Stimulated activated CD4-positive, alpha-beta T cell treated with anti-CD3 and anti-CD28 coated beads, Interleukin-1b, Interleukin-23, amount 100 ng/mL, for 48 hours (primary cell): ENCODE measurements at places on chromosomes 5 and 9.

GRCh38 chr5:96151891-96152290 lies 190.2 kb upstream of the ELL2 start:
- peak; percentile 38 for DNase-seq

DNA sequence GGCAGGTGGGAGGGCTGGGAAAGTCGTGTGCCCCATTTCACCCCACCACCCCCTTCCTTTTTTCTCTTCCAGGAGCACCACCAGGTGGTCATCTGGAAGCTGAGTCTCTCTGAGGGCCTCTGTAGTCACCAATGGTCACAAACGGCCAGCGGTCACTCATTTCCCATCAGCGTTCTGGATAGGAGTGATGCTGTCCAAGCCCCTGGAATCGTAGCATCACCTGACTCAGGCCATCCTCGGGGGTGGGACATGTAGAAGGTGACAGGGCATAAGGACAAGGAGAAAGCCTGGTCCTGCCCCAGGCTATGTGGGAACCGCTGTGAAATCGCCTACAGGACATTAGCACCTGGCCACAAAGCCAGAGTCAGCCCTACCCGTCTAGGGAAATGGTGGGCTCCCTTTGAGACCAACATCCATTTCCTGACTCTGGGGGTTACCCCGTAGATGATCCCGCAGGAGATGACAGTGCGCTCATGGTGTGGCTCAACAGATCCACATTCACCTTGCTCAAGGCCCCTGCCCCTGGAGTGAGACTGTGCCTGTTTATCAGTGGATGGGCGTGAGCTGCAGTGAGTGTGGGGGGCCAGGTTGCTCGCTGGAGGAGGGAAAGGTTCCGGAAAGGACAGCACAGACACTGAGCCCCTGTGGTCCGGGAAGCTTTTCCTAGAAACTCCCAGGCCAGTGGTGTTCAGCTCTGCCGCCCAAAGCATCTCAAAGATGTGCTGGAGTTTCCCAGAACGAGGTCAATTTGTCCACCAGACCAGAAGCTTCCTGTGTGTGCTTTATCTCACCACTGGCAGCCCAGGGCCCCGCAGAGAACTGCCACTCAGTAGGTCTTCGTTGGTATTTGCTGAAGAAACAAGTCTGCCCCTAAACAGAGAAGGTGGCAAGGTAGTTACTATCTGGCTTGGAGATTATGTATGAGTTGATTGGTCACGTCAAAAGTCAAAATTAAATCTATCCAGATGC lies 61.1 kb upstream of the UNC5A start:
- DNase-seq = no peak

- no peak for DNase-seq
These were observed 400.2 kb downstream of the TLR4 start for GRCh38 chr9:118104363-118104762.

GRCh38 chr9:76818271-76818670 lies 54.0 kb downstream of the PCA3 start:
- no peak for DNase-seq

DNA sequence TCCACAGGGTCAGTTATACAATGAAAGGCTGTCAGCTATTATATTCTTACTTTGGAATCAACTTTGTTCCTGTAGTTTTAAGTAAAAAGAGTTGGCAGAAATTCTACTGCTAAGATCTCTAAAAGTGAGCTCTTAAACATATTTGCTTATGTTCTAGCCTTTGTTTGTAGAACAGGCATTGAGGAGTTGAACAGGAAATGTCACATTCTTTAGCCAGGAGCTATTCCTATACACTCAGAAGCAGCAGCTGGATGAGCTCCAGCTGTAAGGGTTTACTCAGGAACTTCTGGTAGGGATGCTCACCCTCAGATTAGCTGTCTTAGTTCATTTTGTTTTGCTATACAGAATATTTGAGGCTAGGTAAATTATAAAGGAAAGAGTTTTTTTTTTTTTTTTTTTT lies 22.4 kb upstream of the SPINK14 start:
- no peak for DNase-seq

- DNase-seq = no peak
These were observed 118.8 kb upstream of the RPS23 start for GRCh38 chr5:82396871-82397514.

DNA sequence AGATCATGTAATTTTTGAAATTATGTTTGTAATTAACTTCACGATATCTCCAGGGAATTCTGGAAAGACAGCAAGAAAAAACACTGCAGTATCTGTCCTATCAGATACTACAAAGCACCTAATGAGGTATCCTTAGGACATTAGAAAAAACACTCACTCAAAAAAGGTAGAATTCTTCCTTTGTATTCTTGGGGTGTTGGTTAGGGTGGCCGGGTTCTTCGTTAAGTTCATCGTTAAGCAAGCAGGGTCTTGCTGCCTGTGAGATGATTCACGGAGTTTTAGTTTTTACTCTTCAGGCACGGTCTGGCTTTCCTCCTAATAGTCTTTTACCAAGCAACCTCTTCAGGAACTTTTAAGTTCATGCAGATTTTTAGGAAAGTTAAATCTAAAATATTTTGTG lies 91.4 kb upstream of the IRX4 start:
- DNase-seq = no peak

DNA sequence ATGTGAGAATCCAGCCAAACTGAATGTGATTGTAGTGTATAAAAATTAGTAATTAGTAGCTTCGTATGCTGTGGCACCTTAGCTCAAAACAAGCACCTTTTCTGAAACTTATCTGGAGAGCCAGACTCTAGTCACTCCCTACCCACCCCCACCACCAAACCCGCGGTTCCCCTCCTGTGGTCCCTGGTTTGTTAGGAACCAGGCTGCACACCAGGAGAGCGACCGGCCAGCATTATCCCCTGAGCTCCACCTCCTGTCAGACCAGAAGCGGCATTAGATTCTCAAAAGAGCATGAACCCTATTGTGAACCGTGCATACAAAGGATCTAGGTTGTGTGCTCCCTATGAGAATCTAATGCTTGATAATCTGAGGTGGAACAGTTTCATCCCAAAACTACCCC lies 498.6 kb downstream of the CHSY3 start:
- no peak for DNase-seq

DNA sequence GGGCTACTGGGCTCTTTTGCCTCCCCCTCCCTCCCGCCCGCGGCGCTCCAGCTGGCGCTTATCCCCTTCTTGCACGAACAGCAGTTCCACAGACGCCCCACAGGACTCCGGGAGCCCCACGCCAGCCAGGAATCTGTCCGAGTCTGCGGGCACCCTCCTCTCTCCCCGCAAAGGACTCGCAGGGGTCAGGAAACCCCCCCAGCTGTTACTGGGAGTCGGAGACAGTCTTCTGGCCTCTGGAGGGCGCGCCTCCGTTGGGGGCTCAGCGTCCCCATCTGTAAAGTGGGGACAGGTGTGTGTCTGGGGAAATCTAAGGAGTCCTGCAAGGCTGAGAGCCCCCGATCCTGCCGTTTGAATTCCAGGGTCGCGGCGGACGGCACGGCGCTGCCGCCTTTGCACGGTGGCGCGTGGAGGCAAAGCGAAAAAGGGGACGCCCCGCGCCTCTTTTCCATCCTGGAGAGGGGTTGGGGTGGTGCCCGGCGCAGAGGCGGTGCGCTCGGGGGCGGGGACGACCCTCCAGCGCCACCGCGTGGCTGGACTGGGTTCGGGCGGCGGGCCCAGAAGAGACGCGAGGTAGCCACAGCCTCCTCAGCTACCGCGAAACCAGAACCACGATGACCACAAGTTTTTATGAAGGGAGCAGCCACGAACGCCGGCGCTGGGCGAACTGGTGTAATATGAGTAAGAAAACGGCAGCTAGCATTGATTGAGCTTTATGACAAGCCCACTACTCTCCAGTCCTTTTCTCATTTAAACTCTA lies 2.8 kb upstream of the CCIN start:
- peak; percentile 82 for DNase-seq

DNA sequence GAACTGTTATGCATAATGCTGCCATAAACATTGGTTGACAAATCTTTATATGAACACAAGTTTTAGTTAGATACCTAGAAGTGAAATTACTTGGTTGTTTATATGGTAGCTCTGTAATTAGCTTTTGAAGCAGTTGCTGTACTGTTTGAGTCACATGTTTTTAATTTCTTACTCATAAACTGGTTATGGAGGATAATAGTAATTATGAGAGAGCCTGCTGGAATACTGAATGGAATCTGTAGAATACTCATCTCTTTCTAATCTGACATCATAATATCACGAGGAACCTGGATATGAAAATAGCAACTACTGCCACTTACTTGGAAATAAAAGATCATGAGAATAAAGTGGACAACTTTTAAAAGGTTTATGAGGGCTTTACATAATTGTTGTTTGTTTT lies 509.2 kb downstream of the CETN3 start:
- DNase-seq = no peak

GRCh38 chr9:6052293-6052919 lies 37.0 kb upstream of the RANBP6 start:
- no peak for DNase-seq

DNA sequence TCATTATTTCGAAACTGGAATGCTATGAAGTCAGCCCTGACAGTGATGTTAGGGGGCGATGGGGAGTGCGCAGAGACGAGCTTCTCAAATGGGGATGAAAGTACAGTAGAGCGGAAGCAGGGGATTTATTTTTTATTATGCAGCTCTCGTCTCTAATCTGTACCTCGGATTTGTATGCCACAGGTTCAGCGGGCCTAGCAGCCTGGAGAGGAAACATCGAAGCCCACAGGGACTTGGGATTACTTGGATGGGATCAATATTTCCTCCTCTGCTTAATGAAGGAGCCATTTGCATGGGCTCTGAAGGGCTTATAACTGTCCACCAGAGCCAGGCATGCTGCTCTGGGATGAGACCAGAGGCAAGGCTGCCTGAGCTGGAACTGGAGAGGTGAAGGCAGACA lies 133.5 kb upstream of the RAPGEF1 start:
- no peak for DNase-seq

DNA sequence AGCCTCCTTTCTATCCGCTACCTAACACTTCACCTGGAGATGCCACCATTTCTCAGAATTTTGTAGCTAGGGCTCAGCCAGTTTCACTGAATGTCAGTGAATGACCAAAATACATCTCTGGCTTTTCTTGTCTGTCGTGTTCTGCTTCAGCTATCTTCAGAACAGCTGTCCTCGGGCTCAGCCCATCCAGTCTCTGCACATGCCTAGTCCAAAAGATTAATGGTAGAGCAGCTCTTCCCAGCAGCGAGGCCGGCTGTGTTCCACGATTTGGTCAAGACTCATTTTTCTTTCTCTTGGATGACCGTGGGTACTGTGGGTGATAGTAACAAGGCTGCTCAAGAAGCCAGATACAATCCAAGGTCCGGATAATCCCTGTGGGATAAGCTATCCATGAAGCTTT lies 342.8 kb downstream of the GABRG2 start:
- DNase-seq = no peak
